Dermis microvascular lymphatic vessel endothelial cell (primary cell): ENCODE measurements at places on chromosomes 7 and 10. TPM values are rescaled to one million over a fixed set of nuclear protein-coding genes. Genes with fewer than 3 reads are reported as not detected.

IFIT1 gene
- total RNA-seq: 1.0 and 1.8 TPM in 2 replicates

CHN2 gene
- 0.63 and 0.90 TPM in 2 replicates for total RNA-seq

MYO3A gene
- not detected in 2 replicates for total RNA-seq

H2BK1 gene
- not detected in 2 replicates for total RNA-seq

PDZD7 gene
- total RNA-seq: 0.25 and 0.51 TPM in 2 replicates

CLCN1 gene
- not detected in 2 replicates for total RNA-seq

FFAR4 gene
- not detected in 2 replicates for total RNA-seq

COL28A1 gene
- under 0.01 TPM in 1 of 2 replicates, not detected in the other for total RNA-seq
